Activated CD4-positive, alpha-beta T cell treated with anti-CD3 and anti-CD28 coated beads, Interleukin-2, Interleukin-6, amounts not matched to agents 100 ng/mL and 50 ng/mL, durations not matched to agents 16 hours and 8 hours (primary cell): ENCODE measurements at places on chromosomes 2 and 18.

DNA sequence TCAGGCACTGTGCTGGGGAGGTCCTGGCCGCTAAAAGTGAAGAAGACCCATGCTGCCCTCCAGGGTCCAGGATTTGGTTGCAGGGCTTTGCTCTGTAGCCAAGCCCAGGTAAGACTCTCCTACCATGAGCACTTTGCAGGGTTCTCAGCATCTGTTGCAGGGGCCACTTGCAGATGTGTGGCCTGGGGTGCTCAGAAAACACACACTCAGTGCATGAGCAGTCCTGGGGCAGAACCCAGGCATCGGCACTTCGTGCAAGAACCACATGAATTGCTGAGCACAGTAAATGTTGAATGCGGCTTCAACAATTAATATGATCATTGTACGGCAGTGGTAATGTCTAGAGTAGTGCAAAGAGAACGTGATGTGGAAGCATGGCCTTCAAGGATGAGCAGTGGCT is 98.5 kb upstream of the SMIM21 start:
- no peak for DNase-seq

DNA sequence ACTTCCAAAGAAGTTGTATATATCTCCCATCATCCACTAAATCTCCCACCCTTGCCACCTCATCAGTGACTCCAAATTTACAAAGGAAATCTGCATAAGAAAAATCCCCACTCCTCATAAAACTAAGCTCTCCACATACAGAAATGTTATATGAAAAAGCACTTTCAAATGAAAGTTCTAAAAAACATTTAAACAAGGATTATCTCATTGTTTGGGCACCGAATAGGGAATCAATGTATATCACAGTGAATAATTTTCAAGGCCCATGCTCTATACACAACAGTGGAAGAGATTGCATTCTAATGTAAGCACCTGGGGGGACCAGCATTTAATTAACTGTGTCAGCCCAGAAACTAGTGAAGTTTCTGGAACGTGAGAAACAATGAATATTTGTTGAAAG is 70.1 kb downstream of the OSR1 start:
- no peak for DNase-seq

DNA sequence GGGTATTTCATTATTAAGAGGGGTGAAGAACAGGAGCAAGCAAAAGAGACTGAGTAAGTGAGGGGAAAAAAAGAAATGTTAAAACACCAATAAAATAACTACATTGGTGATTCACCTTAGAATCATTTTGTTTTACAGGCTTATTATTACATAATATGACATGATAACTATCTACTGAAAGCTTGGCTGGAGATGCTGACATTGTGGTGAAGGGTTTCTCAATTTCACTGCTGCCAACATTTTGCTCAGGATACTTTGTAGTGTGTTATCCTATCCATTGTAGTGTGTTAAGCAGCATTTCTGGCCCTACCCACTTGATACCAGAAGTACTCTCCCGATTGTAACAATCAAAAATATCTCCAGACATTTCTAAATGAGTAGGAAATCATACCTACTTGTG is 1564.6 kb upstream of the NXPH2 start:
- DNase-seq, result no peak

GRCh38 chr2:105890856-105891255 is 146.1 kb downstream of the NCK2 start:
- no peak for DNase-seq

DNA sequence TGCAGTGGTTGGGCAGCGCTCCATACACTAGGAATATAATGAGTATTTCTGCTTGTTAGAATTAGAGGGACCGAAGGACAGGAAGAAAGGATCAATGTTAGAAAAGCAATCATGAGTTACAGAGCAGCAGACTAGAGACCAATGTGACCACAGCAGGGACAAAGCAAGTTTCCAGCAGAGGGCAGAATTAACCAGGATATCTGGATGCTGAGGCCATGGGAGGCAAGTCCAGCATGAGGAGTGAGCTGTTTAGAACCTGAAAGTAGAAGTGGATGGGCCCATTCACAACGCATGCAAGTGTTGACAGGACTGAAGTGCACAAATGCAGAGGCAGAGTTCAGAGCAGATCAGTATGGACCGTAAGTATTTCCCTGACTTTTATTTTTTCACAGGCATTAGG is 910.4 kb upstream of the GYPC start:
- DNase-seq, result no peak

DNA sequence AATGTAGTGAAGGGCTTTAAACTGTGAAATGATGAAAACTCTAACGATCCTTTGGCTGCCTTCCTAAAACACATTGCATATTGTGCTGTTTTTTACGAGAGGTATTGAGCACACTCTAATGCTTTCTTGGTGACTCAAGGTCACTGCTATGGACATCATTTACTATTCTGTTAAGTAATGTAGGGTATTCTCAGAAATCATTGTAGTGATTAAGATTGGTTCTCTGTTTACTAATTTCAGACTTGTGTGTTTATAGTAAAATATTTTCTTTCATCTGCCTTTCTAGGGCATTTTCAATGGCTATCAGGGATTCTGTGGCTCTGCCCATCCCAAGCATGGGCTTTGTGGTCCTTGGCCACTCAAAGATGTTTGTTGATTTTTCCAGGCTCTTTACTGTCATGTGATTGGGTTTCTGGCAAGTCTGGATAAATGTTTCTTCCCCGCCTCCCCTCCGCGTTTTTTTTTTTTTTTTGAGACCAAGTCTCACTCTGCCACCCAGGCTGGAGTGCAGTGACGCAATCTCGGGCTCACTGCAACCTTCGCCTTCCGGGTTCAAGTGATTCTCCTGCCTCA is 29.3 kb downstream of the UBE2F start:
- no peak for DNase-seq

- DNase-seq, result no peak
Measured at GRCh38 chr2:237931205-237931721, 35.6 kb upstream of the UBE2F start.

DNA sequence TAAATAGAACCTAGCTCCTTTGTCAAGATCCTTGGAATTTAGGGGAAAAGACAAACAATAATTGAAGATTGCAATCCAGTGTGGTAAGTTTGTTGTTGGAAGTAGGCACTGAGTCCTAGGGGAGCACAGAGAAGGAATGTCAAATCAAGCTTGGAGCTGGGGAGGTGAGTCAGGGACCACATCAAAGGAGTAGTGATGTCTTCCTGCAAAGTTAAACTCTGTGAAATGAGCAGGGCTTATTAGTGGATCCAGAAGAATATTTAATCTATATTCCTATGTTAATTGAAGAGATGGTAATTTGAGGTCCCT is 41.7 kb upstream of the NABP1 start:
- DNase-seq, result no peak

DNA sequence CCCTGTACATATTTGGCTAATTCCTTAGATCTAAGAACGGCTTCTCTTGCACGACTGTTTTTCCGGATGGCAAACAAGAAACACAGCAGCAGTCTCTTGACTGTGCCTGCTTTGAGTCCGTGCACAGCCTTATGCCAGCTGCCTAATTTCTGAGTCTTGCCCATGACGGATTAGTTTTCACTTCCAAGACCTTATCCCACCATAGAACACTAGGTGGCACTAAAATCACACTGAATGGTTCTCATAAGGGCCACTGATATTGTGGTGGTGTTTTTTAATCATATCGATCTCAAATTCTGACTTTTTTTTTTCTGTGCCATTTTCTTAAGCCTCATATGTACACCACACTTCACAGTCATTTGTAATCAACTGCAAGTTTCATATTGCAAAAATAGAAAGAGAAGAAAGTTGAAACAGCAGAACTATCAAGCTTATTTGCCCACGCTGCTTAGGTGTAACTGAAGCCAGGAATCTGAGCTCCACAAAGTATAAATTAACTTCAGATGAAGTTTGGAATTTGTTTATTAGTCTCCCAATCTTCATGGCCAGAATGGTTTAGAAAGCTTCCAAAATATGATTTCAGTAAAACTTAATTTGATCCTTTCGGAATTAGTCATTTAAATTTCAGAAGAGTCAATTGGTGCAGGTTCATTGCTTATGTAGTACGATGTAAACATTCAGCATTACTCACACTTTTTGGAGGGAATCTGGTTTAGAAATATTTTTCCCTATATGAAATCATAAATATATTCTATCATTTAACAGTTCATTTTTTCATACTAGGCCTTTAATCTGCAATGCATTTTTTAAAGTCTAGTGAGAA is 45.5 kb upstream of the SCN7A start:
- peak; percentile 62 for DNase-seq

DNA sequence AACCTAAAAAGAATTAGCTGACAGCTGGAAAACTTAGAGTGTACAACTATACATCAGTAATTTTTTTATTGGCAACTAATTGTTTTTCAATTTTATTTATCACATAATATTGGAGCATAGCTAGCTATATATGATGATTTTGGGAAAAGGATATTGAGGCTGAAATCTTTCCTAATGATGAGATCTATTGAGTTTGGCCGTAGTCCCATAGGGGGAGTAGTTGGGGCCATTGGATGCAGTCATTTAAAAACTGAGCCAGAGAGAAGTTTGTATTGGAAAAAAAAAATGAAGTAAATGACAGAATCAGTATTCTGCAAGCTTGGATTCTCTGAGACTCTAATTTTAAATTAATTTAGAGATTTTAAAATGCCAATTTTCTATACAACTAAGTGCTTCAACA is 179.8 kb downstream of the LTBP1 start:
- no peak for DNase-seq

GRCh38 chr18:14086458-14087231 is 45.6 kb downstream of the ZNF519 start:
- DNase-seq, result peak; percentile 45

DNA sequence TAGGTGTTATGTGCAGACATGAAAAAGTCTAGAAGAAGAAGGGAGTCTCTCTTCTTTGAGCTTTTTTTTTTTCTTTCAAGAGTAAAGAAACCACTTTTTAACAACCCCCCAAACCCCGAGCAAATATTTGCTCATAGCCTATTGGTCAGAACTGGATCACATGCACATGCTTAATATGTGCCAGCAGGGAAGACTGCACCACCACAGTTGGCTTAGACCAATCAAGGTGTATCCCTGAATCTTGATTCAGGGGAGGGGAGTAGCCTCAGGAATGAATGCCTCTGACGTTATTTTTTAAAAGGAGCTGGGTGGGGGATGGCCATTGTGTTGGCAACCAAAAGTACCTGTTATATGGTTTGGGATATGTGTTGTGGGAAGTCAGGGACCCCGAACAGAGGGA is 171.4 kb upstream of the NABP1 start:
- no peak for DNase-seq

DNA sequence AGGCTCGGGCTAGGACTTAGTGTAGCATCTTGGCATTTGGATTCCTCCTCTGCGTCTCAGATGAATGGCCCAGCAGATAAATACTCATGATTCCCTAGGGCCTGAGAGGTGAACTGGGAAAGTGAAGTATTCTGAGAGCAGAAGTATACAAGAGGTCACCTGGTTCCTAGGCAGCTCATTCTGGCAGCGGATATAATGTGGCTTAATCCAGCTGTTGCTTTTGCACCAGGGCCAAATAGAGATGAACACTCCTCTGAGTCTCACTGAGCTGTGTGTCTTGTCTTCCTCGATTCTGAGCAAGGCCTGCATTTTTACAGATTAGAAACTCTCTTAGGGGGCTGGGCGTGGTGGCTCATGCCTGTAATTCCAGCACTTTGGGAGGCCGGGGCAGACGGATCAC is 196.1 kb downstream of the SLC4A3 start:
- no peak for DNase-seq

DNA sequence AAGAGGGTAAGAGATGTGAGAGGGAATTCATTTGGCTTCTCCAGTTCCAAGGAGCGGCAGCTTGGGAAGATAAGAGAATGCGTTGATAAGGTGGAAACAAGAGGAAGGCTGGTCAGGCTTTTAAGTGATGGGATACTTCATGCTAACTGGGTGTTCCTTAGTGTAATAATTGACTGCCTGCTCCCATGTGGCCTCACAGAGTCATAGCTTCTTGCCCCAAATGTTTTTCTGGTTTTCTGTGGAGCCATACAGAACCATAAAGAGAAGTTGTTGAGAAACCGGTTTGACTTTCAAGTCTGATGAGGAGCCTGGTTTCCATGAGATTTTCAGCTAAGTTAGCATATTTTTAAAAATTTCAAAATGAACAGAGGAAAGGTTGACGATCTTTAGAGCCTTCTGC is 97.5 kb upstream of the ZFP36L2 start:
- DNase-seq, result no peak

DNA sequence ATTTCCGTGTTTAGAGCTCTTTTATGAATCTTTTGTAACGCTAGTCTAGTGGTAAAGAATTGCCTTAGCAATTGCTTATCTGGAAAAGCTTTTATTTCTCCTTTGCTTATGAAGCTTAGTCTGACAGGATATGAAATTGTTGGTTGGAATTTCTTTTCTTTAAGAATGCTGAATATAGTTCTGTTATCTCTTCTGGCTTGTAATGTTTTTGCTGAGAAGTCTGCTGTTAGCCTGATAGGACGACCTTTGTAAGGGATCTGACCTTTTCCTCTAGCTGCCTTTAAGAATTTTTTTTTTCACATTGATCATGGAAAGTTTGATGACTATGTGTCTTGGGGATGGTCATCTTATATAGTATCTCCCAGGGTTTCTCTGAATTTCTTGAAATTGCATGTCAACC is 101.1 kb downstream of the TRABD2A start:
- DNase-seq, result no peak

DNA sequence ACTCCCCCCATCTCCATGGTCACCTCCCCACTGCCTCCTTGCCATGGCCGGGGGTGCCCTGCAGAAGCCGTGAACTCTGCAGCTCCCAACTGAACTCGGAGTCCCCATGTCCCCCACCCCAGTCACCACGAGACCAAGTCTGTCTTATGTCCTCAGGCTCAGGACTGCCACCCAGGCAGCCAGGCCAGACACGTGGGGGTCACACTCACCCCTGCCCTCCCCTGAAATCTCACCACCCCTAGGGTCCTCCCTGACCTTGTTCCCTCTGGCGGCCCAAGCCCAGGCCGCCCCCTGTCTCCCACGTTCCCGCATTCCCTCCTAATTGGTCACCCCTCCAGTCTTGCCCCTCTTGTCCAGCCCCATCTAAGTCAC is 11.0 kb downstream of the AQP12A start:
- DNase-seq, result no peak

GRCh38 chr2:138440759-138441158 is 60.8 kb upstream of the SPOPL start:
- DNase-seq, result no peak
